ENCODE measurements at places on chromosomes 11 and 22.

- no peak for DNase-seq
Observed at GRCh38 chr11:87437844-87438223, 400.1 kb downstream of the TMEM135 start.

- no peak for DNase-seq
Observed at GRCh38 chr11:86517557-86517956, 142.9 kb downstream of the CCDC81 start.

DNA sequence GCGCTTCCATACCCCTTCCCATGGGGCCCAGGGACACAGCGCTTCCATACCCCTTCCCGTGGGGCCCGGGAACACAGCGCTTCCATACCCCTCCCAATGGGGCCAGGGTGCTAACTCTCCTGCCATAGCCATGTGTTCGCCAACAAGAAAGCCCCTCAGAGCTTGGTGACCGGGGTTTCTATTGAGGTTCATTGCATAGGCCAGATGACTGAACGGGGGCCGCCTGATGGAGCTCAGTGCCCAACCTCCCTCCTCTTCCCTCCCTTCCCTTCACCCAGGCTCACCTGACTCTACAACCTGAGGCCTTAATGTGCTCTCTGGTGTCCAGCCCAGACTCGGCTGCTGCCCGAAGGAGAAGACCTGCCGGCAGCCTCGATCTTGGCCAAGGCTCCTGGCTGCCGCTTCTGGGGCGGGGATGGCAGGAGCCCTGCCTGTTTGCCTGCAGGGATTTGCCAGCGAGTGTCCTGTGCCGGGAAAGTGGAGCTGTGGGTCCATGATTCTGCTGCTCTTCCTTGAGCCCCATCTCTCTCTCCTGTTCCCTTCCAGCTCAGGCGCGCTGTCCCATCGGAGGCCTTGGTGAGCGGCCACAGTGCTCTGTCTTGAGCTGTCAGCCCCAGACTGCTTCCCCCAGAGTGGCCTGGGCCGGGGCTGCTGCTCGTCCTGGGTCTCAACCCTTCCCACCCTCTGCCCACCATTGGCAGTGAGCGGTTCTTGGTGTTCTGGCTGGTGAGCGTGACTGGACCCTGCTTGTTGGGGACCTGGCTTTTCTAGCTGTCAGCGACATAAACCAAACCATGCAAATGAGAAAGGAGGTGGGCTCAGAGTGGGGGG, 267.0 kb downstream of the TBC1D22A start:
- no peak for DNase-seq

DNA sequence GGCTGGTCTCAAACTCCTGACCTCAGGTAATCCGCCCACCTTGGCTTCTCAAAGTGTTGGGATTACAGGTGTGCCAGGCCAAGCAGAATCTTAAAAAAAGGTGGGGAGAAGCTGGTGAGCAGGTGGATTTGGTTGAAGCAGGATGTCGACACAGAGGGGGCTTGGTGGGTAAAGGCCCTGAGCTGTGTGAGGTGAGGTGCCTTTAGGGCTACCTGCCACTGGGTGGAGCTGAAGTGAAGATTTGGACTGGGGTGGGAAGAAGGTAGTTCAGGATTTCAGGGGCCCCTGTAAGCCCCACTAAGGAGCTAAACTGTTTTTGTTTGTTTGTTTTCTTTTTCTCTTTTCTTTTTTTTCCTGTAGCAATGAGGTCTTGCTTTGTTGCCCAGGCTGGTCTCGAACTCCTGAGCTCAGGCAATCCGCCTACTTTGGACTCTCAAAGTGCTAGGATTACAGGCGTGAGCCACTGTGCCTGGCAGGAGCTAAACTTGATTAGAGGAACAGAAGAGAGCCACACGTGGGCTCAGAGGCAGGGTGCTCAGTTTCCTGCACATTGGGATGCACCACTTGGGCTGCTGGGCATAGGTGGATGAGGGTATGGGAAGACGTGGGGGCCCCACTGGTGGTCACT, 6.0 kb downstream of the P2RX6 start:
- DNase-seq: no peak

GRCh38 chr11:79857377-79858214, 416.8 kb upstream of the TENM4 start:
- DNase-seq: no peak

DNA sequence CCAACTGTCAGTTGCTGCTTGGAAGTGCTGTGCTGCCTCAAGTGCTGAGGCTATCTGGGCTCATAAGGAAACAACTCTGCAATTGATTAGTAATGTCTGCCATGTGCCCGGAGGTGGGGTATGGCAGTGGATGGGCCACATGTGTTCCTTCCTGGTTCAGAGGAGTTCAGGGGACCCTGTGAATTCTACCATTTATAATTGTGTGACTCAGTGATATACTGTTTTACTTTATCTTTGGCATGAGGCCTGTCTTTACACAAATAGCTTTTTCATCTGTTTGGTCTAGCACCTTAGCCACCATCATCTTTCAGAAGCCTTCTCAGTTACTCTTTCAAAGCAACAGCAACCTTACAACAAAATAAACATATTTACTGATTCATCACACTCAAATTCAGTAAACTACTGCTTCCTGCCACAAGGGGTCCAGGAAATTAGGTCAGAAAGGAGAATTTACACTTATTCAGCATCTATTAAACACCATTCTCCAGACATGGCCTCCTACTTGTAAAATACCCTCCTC, 20.9 kb downstream of the DKK3 start:
- no peak for DNase-seq

- DNase-seq: no peak
Observed at GRCh38 chr11:117829369-117829725, 4.8 kb upstream of the FXYD2 start.

DNA sequence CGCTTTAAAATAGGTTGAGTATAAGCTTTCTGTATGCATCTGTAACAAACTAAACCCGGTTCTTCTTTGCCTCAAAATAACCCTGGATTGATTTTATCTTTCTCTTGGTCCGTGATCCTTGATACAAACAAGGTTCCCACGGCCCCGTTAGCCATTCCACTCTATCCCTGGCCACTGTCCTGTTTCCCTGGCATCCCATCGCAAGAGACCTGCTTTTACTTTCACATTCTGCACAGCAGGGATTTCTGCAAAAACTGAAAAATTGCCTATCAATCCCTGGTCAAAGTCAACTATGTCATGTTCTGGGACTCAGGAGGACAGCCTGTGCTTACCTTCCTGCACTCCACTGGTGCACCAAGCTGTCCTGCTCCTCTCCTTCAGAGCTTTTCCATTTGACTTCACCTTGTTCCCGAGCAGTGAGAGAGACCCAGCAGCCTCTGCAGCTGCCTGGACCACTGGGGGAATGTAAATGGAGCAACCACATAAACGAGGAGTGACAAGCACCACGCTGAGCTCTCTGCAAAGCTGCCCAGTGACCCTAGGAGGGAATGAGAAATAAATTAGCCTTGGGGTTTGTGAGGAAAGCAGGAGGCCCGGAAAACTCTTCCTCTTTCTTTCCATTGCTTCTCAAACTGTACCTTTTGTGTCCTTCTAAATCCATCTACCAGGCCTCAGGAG, 175.9 kb downstream of the NTM start:
- DNase-seq: no peak

DNA sequence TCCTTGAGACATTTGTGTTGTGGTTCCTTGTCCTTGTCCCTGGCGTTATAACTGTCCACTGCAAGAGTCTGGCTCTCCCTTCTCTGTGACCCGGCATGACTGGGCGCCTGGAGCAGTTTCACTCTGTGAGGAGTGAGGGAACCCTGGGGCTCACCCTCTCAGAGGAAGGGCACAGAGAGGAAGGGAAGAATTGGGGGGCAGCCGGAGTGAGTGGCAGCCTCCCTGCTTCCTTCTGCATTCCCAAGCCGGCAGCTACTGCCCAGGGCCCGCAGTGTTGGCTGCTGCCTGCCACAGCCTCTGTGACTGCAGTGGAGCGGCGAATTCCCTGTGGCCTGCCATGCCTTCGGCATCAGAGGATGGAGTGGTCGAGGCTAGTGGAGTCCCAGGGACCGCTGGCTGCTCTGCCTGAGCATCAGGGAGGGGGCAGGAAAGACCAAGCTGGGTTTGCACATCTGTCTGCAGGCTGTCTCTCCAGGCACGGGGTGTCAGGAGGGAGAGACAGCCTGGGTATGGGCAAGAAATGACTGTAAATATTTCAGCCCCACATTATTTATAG, 23.0 kb downstream of the MYBPC3 start:
- no peak for DNase-seq

DNA sequence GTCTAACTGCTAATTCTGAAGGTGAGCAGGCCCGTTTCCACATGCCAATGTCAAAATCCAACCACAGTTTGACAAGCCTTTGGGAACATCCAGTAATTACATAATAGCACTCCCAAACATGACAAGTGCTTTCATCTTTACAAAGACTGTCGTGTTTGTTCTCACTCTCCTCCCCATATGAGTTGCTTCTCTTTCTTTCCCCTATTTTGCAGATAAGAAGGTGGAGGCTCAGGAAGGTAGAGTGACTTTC, 55.9 kb upstream of the CD44 start:
- DNase-seq: no peak

DNA sequence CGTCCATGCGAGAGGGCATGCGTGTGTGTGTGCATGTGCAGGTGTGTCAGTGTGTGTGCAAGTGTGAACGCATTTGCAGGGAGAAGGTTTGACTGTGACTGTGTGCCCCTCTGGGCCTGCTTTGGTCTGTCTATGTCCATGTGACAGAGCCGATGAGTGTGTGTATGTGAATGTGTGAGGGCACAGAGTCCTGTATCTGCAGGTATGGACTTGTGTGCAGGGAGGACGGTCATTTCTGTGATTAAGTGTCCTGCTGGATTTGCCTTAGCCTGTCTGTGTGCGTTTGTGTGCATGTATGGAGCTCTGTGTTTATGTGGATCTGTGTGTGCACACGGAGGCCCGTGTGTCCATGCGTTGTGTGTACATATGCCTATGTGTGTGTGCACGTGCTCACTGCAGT, 5.4 kb downstream of the EMID1 start:
- no peak for DNase-seq

DNA sequence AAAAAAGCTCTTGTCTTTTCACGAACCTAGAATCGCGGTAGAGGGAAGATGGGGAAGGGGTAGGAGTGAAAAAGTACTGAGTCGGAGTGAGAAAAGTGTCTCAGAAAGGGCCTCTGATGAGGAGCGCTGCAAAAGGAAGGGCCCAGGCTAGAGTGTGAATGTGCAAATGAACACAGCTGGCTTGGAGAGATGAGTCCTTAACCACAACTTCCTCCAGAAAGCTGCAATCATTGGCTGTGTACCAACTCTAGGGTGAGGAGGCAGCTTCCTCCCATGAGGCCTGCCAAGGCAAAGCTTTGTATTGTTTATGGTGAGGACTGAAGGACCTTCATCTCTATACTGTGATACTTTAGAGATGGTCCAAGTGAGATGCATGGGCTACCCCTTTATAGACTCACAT, 566.9 kb upstream of the ANO5 start:
- DNase-seq: no peak

DNA sequence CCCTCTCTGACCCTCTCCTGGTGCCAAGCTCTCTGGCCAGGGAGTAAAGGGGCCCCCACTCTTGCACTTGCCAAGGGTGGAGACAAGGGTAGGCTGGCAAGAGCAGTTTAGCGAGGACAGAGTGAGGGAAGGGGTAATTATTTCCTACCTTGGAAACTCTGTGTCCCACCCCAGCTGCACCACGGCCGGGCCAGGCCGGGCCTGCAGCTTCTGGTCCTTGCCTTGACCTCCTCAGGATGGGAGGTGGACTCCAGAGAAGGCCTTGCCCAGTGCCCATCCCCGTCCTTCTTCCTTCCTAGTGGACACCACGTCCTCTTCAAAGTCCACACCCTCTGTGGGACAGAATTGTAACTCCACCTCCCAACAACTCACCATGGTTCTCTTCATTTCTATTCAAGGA, 18.4 kb upstream of the OSBPL5 start:
- DNase-seq: no peak

- DNase-seq: no peak
Observed at GRCh38 chr11:16380941-16381568, 24.7 kb upstream of the SOX6 start.

GRCh38 chr11:134498326-134499139, 86.5 kb upstream of the B3GAT1 start:
- DNase-seq: no peak

- no peak for DNase-seq
Observed at GRCh38 chr11:123698546-123699127, 42.8 kb downstream of the ZNF202 start.

- DNase-seq: no peak
Observed at GRCh38 chr11:128328955-128329551, 258.3 kb downstream of the ETS1 start.

- no peak for DNase-seq
Observed at GRCh38 chr11:13880634-13881033, 81.9 kb upstream of the SPON1 start.

- DNase-seq: no peak
Observed at GRCh38 chr11:73313652-73314051, 5.6 kb downstream of the ARHGEF17 start.

GRCh38 chr22:24516301-24516737, 21.2 kb downstream of the UPB1 start:
- no peak for DNase-seq

GRCh38 chr11:35602160-35602793, 16.0 kb upstream of the FJX1 start:
- DNase-seq: no peak

GRCh38 chr11:17683377-17684161, 35.8 kb upstream of the MYOD1 start:
- no peak for DNase-seq

GRCh38 chr11:60761436-60762190, 4.9 kb downstream of the MS4A15 start:
- DNase-seq: no peak

DNA sequence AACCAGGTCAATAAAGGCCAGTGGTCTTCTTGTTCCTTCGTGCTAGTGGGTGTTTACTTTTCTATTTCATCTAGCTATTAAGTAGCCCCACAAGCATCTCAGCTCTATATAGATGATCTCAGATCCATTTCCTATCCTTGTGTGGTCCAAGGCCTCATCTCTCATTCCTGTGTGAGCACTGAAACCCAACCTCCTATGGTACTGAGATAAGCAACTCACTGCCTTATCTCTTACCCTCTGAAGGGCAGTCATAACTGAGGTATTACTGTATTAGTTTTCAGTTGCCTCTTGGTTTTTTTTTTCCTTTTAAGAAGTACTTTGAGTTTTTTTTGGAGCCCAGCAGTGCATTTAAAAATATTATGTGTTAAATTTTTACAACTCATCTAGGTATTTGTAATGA, 28.3 kb downstream of the ACER3 start:
- no peak for DNase-seq

DNA sequence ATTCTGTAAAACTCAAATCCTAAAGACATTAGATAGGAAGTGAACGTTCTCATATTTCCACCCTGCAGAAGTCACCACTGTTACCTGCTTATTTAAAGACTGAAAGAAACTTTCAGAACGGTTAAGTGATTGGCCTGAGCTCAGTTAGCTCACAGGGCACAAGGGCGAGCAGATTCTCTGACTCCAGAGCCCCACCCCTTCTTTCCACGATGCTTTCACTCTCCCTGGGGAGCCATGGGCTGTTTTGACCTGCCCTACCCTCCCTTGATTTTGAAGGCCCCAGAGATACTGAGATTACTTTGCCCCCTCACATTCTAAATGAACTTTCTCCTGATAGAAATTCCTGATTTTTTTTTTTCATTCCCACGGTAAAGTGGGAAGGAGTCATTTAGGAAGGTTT, 33.9 kb downstream of the ARHGAP1 start:
- DNase-seq: no peak
